Hair follicle dermal papilla cell (primary cell): ENCODE measurements at places on chromosomes 3 and 15. TPM values are rescaled to one million over a fixed set of nuclear protein-coding genes. Genes with fewer than 3 reads are reported as not detected.

The TUSC7 gene
- not detected in 2 replicates for total RNA-seq

The FSD2 gene
- under 0.01 TPM in 1 of 2 replicates, not detected in the other for total RNA-seq

The TXNRD3 gene
- total RNA-seq, result 13.7 and 16.4 TPM in 2 replicates

The DNAH1 gene
- 6.7 and 9.2 TPM in 2 replicates for total RNA-seq

The EFCAB12 gene
- total RNA-seq, result under 0.01 TPM in 1 of 2 replicates, not detected in the other

The RTP1 gene
- total RNA-seq, result not detected in 2 replicates

The LSMEM2 gene
- total RNA-seq, result not detected in 2 replicates

The CHRM5 gene
- total RNA-seq, result under 0.01 TPM in 1 of 2 replicates, not detected in the other

The FEM1B gene
- 59.7 and 75.5 TPM in 2 replicates for total RNA-seq

The EBLN2 gene
- 5.2 and 6.5 TPM in 2 replicates for total RNA-seq

The EFCC1 gene
- not detected in 2 replicates for total RNA-seq

The HGD gene
- not detected in 2 replicates for total RNA-seq

The CAMK2N2 gene
- total RNA-seq, result 0.16 TPM in 1 of 2 replicates, not detected in the other

The SEMA3G gene
- total RNA-seq, result 0.85 and 0.97 TPM in 2 replicates

The AGBL1 gene
- not detected in 2 replicates for total RNA-seq

The DLEC1 gene
- under 0.01 and 0.16 TPM in 2 replicates for total RNA-seq

The PARP3 gene
- total RNA-seq, result 26.1 and 40.6 TPM in 2 replicates

The CCR9 gene
- not detected in 2 replicates for total RNA-seq

The NEDD4 gene
- 41.5 and 49.5 TPM in 2 replicates for total RNA-seq

The KIF15 gene
- total RNA-seq, result 1.3 and 1.8 TPM in 2 replicates

The CGNL1 gene
- total RNA-seq, result 0.49 and 0.65 TPM in 2 replicates

The ITIH4 gene
- 2.2 and 2.4 TPM in 2 replicates for total RNA-seq

The SENP2 gene
- total RNA-seq, result 23.1 and 24.0 TPM in 2 replicates

The LTK gene
- total RNA-seq, result 0.12 and 0.32 TPM in 2 replicates

The NDN gene
- 67.3 and 68.5 TPM in 2 replicates for total RNA-seq

The GPR176 gene
- 291 and 326 TPM in 2 replicates for total RNA-seq

The ACAD9 gene
- total RNA-seq, result 44.6 and 49.7 TPM in 2 replicates

The PLCH1 gene
- total RNA-seq, result 0.32 TPM in 1 of 2 replicates, not detected in the other

The GP9 gene
- not detected in 2 replicates for total RNA-seq

The FAM43A gene
- total RNA-seq, result 9.5 and 12.0 TPM in 2 replicates

The BCL2A1 gene
- not detected in 2 replicates for total RNA-seq

The SCAMP5 gene
- total RNA-seq, result 1.5 and 7.7 TPM in 2 replicates

The WNT5A gene
- total RNA-seq, result 1,597 and 1,630 TPM in 2 replicates

The AMOTL2 gene
- 529 and 611 TPM in 2 replicates for total RNA-seq

The SKOR1 gene
- 0.24 and 0.49 TPM in 2 replicates for total RNA-seq

The HIGD2B gene
- total RNA-seq, result not detected in 2 replicates

The CEP63 gene
- total RNA-seq, result 18.0 and 69.2 TPM in 2 replicates

The FES gene
- total RNA-seq, result 11.7 and 16.0 TPM in 2 replicates

The GPR160 gene
- total RNA-seq, result 0.32 and 0.36 TPM in 2 replicates

The PLA2G4F gene
- not detected in 2 replicates for total RNA-seq

The CA12 gene
- total RNA-seq, result 46.1 and 72.9 TPM in 2 replicates

The IL16 gene
- 0.97 and 1.1 TPM in 2 replicates for total RNA-seq

The IQCF5 gene
- total RNA-seq, result not detected in 2 replicates

The ZNF501 gene
- total RNA-seq, result 7.0 and 10.4 TPM in 2 replicates
